ENCODE measurements at places on chromosomes 1 and 21.

GRCh38 chr1:10634075-10634427 is 159.3 kb downstream of the PEX14 start:
- no peak for DNase-seq

DNA sequence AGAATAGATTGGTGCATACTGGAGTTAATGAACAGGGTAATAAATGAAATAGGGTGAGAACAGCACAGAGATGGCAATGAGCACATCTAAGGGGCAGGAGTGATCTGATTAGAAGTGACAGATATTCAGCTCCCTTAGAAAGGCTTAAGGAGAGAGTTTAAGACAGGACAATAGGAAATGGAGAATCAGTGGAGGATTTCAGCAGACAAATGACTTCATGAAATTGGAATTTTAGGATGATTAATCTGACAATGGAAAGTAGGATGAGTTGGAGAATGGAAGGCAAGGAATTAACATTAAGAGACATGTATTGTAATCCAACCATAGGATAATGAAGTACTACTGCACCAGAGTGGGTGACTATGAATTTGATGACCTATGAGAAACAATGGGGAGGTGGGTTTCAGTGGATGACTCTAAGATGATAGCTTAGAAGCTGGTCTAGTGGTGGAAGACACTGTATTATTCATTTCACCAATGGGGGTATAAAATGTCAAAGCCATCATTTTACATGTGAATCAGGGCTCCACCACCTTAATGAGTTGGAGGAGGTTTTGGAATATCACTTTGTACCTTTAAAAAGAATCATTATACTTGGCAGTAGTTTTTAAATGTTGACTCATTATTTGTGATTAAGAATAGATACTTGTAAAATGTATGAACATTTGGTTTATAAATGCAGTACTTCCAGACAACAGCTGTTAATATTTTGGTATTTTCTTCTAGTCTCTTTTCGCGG is 139.1 kb downstream of the PLA2G4A start:
- DNase-seq, result no peak

DNA sequence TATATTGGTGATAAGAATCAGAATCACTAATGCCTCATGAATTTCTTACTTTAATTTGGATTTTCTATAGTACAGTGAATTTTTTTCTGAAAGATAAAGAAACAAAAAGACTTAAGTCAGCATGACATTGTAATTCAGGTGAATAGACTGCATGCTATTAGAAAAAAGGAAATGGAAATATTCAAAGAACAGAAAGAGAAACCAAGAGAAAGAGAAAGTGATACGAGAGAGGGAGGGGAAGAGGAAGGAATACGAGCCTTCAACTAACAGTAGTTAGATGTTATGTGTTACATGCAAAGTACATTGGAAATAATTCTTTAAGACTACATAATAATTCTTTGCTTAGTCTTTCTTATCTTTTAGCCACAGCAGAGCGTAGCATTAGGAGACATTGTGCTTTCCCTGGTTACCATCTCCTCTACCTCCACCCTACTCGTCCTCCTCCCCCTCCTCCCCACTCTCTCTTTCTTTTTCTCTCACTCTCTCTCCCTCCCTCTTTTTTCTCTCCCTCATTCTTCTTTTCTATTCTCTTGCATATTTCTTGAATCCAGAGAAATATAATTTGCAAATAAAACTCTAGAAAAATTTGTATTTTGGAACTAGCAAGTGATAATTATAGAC is 46.4 kb upstream of the ADGRL4 start:
- DNase-seq, result no peak

- no peak for DNase-seq
Observed at GRCh38 chr1:19476450-19477190, 8.7 kb downstream of the CAPZB start.

GRCh38 chr1:85605484-85606413 is 25.2 kb downstream of the CCN1 start:
- no peak for DNase-seq

DNA sequence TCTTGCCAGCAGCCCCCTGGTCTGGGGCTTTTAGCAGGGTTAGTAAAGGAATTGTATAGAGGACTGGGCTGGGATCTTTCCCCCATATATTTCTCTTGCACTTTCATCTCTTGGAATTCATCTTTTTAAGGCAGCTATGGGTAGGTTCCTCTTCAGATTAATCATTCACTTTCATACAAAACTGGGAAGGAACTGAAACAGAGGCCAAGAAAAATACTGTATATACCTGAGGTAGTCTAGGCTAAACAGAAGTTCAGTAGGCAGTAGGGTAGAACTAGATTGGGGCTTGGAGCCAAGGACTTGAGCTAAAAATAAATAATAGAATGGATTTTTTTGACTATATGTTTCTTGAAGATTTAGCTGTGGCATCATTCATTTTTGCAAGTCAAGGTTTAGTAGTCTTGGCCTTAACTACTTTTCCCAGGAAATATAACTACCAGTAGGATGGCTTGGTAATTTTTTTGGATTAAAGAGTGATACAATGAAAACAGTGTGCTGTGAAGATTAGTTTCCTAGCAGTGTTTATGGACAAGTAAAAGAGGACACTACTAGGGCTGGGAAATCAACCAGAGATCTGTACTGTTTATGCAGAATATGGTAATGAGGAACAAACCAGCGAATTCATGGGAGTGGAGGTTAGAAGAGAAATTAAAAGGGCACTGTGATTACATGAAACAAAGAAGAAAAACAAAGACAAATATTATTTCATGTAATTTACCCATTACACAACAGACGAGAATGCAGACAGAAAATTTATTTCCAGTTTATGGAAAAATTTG is 50.9 kb upstream of the PTGS2 start:
- no peak for DNase-seq

DNA sequence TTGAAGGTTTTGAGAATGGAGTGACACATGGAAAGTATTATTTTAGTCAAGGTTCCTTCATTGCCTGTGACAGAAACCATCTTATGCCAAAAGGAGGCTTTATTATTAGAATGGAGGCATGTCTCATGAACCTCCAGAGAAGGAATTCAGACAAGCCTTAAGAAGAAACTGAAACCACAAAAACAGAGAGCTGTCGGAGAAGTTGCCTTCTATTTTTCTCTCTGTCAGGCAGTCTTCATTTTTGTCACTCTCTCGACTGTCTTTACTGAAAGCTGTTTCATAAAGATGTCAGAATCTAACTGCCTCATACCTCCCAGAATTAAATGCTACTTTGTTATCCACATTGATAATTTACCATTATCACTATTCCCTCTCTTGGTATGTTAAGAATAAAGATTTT is 434.7 kb upstream of the ADGRL4 start:
- DNase-seq, result no peak

GRCh38 chr1:17005365-17005740 is 6.4 kb downstream of the ATP13A2 start:
- no peak for DNase-seq

- DNase-seq, result peak; percentile 80
Observed at GRCh38 chr1:53182111-53182593, 14.5 kb upstream of the CPT2 start.

DNA sequence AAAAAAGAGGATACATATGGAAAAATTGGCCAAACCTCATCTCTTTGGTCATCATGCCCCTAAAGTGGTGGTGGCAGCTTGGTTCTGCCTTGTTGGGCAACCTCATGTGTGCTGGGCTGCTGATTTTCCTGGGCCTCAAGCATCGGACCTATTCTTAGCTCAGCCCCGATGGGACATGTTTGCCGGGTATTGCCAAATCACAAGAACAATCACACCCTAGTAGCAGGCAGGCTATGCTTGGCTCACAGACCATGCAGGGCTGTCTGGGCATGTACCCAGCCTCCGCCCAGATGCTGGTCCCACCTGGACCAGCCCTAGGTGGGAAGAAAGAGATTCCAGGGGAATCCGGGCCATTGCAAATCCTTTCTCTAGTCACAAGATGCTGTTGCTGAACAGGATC is 189.4 kb upstream of the FGGY start:
- DNase-seq, result no peak
